ENCODE measurements at places on chromosomes 1 and 21.

- H3K27me3 ChIP-seq = no peaks in the 10 kb centered on the region
- no peaks in the 10 kb centered on the region for H3K4me1 ChIP-seq
- H3K36me3 ChIP-seq = no peaks in the 10 kb centered on the region
- no peak overlapping the region for H3K27ac ChIP-seq
- no peak overlapping the region for H3K4me3 ChIP-seq
- DNase-seq = no peak
These were observed 28.3 kb upstream of the EPHA8 start for GRCh38 chr1:22534951-22535350.

DNA sequence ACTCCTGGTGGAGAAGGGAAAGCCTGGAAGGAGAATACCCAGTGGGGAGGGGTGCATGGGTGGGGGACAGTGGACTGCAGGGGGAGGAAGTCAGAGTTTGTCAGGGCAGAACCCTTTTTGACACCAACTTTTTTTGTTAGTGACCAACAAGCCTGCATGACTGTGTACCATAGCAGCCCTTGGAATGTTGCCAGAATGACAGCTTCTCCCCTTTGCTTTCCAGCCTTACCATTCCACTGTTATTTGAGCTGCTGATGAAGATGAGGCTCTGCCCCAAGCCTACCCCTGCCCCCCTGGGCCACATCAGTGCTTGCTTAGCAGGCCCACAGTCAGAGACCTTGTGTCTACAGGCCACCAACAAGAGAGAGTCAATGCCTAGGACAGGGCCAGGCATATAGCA lies 341.2 kb downstream of the HHAT start:
- H3K4me1 ChIP-seq = no peaks in the 10 kb centered on the region
- DNase-seq = no peak
- H3K27ac ChIP-seq = no peak overlapping the region
- H3K4me3 ChIP-seq = no peak overlapping the region
- no peaks in the 10 kb centered on the region for H3K36me3 ChIP-seq
- peaks cover 2% of the 10 kb centered on the region for H3K27me3 ChIP-seq

DNA sequence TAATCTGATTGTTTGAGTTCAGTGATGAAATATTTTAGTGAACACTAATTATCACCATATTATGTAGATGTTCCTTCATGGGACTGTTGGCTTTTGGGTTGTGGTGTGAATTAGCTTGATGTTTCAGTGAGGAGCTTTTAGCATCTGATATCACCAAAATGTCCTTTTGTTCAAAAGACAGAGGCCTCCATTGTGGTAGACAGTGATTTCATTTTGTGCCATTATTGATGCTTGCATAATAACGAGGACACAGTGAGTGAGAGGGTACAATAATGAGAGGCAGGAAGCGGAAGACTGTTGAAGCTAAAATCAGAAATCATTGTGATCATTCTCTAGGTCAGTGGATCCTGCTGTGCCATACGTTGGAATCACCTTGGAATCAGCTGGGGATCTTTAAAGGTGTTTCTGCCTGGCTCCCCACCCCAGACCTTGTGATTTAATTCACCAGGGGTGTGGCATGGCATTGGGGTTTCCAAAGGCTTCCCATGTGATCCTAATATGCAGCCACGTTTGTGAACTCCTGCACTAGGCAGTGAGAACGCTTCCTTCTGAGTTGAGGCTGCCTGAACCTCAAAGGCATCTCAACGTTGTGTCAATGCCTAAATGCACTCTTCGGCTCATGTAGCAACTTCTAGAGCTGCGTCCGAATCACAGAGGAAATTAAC lies 82.1 kb upstream of the KIF1B start:
- no peak overlapping the region for H3K4me3 ChIP-seq
- no peaks in the 10 kb centered on the region for H3K4me1 ChIP-seq
- DNase-seq = no peak

- no peak overlapping the region for H3K4me3 ChIP-seq
- DNase-seq = no peak
- H3K27ac ChIP-seq = no peak overlapping the region
- no peaks in the 10 kb centered on the region for H3K27me3 ChIP-seq
- peaks cover 12% of the 10 kb centered on the region for H3K4me1 ChIP-seq
- no peaks in the 10 kb centered on the region for H3K36me3 ChIP-seq
These were observed 49.7 kb upstream of the RAP1A start for GRCh38 chr1:111569913-111570312.

GRCh38 chr1:178684542-178685000 lies 40.5 kb upstream of the RALGPS2 start:
- DNase-seq = no peak
- peaks cover 2% of the 10 kb centered on the region for H3K27me3 ChIP-seq
- no peaks in the 10 kb centered on the region for H3K36me3 ChIP-seq
- no peak overlapping the region for H3K27ac ChIP-seq
- peaks cover 4% of the 10 kb centered on the region for H3K4me1 ChIP-seq

DNA sequence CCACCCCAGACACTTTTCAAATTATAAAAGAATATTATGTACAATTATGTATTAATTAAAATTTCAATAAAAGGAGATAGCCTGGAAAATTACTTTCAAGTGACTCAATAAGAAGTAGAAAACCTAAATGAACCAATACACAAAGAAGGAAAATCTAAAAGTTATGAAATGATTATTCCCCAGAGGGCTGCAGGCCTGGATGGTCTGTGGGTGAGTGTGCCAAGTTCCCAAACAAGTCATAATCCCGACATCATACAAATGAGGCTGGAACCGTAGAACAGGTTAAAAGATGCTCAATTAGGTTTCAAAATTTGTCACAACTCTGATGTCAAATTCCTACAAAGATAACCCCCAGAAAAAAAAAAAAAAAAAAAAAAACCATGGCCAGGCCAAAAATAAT lies 12.7 kb downstream of the SPATC1L start:
- peaks cover 2% of the 10 kb centered on the region for H3K36me3 ChIP-seq
- H3K27ac ChIP-seq = no peak overlapping the region
- peaks cover 17% of the 10 kb centered on the region for H3K27me3 ChIP-seq
- H3K4me1 ChIP-seq = peaks cover 5% of the 10 kb centered on the region
- DNase-seq = no peak

- H3K27ac ChIP-seq = peak overlapping the region; percentile 77
- H3K4me1 ChIP-seq = peaks cover 38% of the 10 kb centered on the region
- peak overlapping the region; percentile 62 for H3K4me3 ChIP-seq
- H3K36me3 ChIP-seq = peaks cover 11% of the 10 kb centered on the region
- peak; percentile 26 for DNase-seq
These were observed 2.6 kb downstream of the PRDM2 start for GRCh38 chr1:13702425-13703127.

DNA sequence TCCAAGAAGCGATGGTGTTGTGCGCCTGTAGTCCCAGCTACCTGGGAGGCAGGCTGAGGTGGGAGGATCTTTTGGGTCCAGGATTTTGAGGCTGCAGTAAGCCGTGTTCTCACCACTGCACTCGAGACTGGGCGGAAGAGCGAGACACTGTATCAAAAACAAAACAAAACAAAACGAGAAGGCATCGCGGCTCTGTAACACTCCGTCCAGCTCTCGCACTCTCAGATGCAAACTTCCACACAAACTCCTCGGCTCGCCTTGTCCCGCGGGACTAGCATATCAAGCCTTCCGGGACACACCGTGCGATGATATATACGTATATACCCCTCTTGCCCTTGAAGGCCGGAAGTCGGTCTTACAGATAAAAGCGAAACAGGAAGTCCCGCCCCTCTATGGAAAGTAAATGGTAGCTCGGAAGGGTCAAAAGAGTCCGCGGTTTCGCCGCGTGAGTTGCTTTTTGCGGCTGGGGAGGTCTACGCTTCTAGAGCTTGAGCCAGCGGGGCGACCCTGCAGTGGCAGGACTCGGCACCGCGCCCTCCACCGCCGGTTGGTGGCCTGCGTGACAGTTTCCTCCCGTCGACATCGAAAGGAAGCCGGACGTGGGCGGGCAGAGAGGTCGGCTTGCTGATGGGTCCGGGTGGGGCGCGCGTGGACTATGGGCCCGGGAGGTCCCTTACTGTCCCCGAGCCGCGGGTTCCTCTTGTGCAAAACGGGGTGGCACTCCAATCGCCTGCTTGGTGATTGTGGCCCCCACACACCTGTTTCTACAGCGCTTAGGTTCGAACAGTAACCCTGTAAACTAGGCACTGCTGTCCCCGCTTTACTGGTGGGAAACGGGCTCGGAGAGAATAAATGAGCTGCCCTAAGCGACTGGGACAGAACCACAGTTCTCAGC lies at the start of gene COA6:
Gene COA6 (plus strand): TSS at position 393 of the 895 bp plus-strand sequence. CDS start 11 bp downstream, at position 404.
- H3K4me3 ChIP-seq = peak within 1 kb of the TSS; percentile 95
- H3K27me3 ChIP-seq = no peaks in the 10 kb centered on the region
- H3K4me1 ChIP-seq = peaks cover 42% of the 10 kb centered on the region
- peaks cover 32% of the 10 kb centered on the region for H3K36me3 ChIP-seq
- DNase-seq = peak; percentile 89
- H3K27ac ChIP-seq = peak within 1 kb of the TSS; percentile 98

- no peak overlapping the region for H3K4me3 ChIP-seq
- H3K27me3 ChIP-seq = peaks cover 14% of the 10 kb centered on the region
- peak overlapping the region; percentile 9 for H3K27ac ChIP-seq
- DNase-seq = no peak
- H3K36me3 ChIP-seq = no peaks in the 10 kb centered on the region
These were observed 107.3 kb upstream of the RUNX3 start for GRCh38 chr1:25037174-25038074.

- H3K4me3 ChIP-seq = no peak overlapping the region
- no peaks in the 10 kb centered on the region for H3K27me3 ChIP-seq
- H3K36me3 ChIP-seq = no peaks in the 10 kb centered on the region
- DNase-seq = no peak
- H3K27ac ChIP-seq = no peak overlapping the region
- no peaks in the 10 kb centered on the region for H3K4me1 ChIP-seq
These were observed 900.1 kb downstream of the TTLL7 start for GRCh38 chr1:83098791-83099190.

- DNase-seq = no peak
- H3K27ac ChIP-seq = no peak overlapping the region
- no peaks in the 10 kb centered on the region for H3K4me1 ChIP-seq
These were observed 92.3 kb downstream of the DMRTB1 start for GRCh38 chr1:53551428-53551995.

GRCh38 chr1:58057826-58058225 lies 488.7 kb downstream of the OMA1 start:
- DNase-seq = no peak
- H3K27me3 ChIP-seq = no peaks in the 10 kb centered on the region
- no peaks in the 10 kb centered on the region for H3K4me1 ChIP-seq
- no peak overlapping the region for H3K27ac ChIP-seq
- no peaks in the 10 kb centered on the region for H3K36me3 ChIP-seq
